ENCODE measurements at places on chromosomes 3 and 15. TPM values are rescaled to one million over a fixed set of nuclear protein-coding genes. Genes with fewer than 3 reads are reported as not detected.

TICRR gene
- 0.05 TPM for total RNA-seq

DNA sequence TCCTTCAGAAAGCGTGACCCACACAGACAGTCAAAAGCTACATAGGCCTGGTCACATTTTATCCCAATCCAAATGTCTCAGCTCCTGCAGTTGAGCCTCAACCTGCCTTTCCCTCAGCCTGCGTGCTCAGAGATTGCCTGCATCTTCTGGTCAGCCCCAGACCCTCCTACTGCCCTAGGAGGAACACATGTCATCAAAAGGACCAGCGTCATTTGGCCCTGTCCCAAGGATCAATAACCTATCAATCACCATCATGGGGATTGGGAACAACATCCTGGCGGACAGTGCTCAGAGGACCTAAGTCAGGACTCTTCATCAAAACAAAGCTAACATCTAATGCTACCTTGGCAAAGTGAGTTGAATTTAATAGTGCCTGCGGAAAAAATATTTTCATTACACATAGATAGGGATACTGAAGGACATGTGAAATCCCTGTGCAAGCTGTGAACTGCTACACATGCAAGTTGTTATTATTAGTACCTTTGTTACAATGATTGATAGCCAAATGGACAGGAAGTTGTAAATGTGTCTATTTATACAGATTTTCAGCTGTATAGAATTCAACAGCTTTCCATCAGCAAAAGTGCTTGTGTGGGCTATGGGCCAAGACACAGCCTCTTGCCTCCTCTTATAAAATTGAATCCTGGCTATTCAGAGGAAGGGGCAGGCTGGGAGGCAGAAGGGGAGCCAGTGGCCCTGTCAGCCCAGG, 47.7 kb downstream of the UMPS start:
- DNase-seq = no peak

DNA sequence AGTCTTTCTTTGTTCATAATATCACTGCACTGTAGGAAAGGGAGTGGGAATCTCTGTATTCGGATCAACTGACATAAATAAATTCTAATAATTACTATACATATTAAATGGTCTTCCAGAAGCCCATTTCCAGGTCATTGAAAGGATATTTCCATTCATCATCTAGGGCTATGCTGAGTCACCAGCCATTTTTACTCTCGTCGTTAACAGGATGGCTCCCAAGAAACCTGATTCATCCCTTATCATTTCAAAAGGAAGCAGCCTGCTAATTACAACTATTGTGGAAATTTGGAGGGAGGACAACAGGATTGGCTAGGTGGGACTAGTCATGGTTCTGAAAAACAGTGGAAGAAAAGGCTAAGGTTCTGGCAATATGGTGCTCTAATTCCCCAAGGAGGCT, 13.6 kb downstream of the GMNC start:
- no peak for DNase-seq

DNA sequence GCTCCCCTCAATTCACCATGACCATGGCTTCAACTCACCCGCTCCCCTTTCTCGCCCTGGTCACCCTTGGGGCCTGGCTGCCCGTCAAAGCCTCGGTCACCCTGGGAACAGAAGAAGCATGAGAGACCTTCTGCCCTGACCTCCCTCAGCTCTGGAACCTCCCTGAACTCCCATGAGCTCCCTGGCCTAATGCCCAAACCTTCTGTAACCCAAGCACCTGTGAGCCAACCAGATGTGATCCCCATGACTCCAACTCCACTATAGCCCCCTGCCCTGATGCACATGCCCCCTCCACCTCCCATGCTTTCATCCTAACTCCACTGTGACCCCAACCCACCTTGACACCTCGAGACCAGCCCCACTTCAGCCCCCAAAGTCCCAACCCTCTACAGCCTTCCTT, 3.5 kb upstream of the UCN2 start:
- no peak for DNase-seq

GRCh38 chr15:53807501-53807900, 48.0 kb upstream of the WDR72 start:
- DNase-seq = no peak
